ENCODE measurements at places on chromosomes 2 and 18.

DNA sequence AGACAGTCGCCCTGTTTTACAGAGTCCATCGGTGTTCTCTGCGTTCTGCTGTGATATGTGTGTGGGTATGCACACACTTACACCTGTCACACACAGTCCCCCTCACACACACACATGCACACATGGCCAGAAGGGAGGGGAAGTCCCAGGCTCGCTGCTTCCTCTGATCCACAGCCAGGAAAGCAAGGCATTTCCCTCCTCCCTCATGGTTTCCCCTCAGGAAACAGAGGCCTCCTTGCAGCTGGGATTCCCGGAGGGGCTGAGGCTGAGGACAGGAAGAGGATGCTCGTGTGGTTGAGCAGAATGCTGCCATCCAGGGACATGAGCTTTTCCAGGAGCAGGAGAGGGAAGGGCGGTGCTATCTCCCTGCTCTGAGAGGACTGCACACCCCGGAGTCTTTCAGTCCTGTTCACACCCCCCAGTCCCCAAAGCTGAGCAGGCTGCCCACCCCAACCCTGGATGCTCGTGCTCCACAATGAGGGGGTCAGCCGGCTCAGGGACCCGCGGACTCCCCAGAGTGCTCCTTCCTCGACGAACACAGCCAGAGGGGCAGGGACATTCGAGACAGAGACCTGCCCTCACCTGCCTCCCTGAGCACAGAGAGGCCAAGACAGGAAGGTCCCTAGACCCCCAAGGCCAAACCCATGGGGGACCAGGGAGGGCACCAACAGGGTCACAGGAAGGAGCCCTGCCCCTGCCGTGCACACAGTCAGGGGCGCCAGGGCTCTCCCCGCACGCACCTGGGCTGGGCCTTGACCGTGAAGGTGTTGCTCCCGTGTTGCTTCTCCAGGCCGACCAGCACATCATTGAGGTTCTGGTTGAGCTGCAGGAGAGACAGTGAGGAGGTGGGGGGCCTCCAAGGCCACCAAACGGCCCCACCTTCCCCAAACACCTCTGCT lies 45.3 kb downstream of the BIN1 start:
- no peak for DNase-seq

DNA sequence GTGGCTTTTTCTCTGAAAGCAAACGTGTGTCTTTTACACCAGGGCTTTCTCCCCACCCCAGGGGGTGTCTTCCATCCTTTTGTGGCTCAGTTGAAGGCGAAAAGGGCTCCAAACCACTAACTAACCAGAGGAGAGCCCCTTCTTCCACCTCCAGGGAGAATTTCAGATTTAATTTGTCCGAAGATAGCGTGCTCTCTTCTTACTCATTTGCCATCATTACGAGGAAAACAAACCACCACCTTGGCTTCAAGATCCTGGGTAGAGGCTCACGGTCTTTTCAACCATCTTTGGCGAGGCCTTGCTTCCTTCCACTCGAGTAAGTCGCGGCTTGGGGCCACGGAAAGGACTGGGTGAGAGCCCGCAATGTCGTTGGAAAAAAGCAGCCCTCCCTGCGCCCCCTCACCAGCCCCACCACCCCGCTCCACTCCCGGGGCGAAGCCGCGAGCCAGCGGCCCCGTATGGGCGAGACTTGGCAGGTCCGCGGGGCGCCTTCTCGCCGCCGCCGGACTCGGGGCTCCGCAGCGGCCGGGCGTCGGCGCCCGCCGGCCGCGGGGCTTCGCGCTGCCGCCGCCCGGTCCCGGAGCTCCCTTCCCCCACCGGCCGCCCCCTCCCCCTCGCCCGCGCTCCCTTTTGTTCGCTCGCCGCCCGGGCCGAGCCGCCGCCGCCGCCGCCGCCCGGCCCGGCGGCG lies 1.7 kb upstream of the ZNF532 start:
- no peak for DNase-seq

DNA sequence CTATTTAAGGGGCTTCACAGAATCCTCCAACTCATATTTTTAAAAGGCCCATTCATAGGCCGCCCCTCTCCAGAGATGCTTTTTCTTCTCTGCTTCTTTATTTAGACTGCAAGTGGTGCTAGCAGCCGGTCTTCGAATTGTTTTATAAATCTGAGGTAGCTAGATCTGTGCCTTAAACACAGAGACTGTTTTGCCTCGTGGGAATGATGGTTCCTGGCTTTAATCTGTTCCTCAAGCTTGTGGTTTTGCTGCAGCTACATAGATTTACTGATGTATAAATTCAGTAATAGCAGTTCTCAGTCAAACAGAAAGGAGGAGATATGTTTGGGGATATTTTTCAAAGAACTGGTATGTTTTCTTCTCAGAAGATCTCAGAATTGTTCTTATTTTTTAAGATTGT lies 45.3 kb downstream of the TNFRSF11A start:
- no peak for DNase-seq

GRCh38 chr2:66466433-66466832 lies 31.5 kb downstream of the MEIS1 start:
- DNase-seq = no peak

- no peak for DNase-seq
Measured at GRCh38 chr2:121203591-121204249, 81.3 kb downstream of the TFCP2L1 start.

GRCh38 chr2:219207884-219208740 lies 1.5 kb downstream of the ZFAND2B start:
- no peak for DNase-seq

Data from T-helper 22 cell (primary cell).